SJCRH30 (cell line): ENCODE measurements at places on chromosomes 7 and 10.

- no peak for DNase-seq
These were observed 141.1 kb upstream of the ITGB1 start for GRCh38 chr10:33098951-33099663.

DNA sequence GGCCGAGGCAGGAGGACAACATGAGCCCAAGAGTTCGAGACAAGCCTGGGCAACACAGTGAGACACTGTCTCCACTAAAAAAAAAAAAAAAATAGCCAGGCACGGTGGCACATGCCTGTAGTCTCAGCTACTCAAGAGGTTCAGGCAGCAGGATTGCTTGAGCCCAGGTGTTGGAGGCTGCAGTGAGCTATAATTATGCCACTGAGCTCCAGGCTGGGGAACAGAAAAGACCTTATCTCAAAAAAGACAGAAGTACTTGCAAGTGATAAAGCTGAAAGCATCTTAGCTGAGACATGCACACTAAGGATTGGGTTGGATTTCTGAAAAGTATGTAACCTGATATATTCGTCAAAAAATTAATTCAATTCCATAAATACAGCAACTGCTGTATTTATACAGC, 68.4 kb downstream of the PPP1R3C start:
- no peak for DNase-seq

DNA sequence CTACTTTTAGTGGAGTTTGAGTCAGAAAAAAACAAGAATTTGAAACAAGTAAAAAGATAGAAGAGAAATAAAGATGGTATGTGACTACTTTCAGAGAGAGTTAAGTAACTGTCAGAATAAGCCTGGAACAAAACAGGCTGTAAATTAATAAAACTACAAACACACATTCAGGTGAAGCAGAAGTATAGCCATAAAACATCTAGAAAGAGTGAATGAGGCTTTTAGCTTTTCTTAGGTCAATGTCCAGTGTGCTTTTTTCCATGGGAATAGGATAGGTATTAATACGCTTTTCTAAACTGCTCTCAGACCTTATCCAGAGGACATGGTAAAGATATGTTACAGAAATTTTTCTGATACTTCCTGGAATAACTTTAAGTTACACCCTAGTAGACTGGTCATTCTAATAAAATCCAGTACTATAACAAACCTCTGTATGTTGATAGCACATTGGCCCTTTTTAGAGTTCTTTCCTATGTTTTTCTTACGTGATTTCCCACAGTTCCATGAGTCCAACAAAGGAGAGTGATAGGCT, 23.3 kb downstream of the TMEM106B start:
- no peak for DNase-seq

DNA sequence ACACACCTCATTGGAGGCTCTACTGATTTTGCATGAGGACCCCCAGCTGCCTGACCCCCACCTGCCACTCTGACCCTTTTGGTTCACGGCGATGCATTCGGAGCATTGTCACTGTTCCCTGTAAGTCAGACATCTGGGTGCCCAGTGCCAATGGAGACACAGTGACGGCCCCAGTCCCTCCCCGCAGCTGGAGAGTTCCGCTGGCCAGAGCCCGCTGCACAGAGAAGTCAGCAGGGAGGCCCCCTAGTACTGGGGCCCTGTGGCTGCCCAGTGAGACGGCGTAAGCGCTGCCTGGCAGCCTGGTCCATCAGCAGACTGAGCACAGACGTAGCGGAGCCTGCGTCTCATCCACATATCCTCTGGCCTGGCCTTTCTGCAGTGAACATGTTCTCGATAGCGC, 77.5 kb downstream of the NKX6-2 start:
- no peak for DNase-seq

DNA sequence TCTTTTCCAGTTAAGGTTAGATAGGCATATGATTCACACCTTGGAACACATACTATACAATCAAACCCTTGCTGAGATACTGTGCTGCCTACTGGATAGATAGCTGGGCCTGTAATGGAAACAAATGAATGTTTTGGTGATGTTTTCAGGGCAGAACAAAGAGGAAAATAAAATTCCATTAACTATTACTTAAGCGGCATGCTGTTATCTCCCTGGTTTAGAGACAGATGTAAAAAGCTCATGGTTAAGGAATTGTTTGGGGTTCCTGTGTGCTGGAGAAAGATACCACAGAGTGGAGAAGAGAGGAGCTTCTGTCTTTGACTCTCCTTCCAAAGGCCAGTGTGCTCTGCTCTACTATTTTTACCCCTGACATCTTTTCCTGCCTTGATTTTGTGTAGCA, 341.1 kb downstream of the PLXDC2 start:
- DNase-seq, result no peak

DNA sequence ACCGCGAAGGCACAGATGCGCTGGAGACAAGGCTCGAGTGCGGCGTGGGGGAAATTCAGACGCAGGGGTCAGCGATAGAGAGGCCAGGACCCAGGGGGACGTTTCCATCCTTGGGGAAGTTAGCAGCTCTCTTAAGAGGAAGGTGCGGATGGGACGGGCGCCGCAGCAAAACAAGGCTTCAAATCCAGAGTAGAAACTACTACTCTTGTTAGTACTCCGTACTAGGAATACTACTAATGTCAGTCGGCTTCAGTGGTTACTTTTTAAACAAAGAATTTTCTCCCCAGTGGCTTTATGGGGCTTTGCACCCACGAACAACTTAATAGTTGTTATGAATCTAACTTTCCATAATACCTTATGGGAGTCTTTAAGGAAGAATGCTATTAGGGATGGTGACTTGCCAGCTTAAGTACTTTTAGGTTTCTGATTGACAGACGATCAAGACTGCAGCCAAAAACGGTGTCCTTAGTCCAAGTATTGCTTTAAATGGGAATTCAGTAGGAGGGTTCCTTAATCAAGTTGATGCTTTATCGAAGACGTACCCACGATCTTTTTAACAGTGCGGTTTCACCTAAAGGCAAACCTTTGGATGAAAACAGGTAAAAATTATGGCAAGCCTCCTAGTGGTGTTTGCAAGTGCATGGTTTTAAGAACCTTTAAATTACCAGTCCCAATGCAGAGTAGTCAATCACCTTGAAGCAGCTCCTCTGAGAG, 812 bp upstream of the IDE start:
- no peak for DNase-seq

DNA sequence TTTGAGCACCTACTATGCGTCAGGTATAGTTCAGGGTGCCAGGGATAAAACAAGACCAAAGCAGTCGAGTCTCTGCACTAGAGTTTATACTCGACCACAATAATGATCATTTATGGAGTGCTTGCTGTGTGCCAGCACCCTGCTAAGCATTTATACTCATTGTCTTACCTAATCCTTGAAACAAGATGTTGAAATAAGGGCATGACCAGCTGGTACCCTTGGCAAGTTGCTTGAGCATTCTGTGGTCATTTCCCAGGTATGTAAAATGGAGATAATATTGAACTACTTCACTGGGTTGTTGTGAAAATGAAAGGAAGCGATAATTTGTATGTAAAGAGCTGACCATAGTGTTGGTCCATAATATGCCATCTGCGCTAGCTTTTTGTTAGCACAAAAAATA, 185.4 kb downstream of the CYP26A1 start:
- DNase-seq, result no peak

DNA sequence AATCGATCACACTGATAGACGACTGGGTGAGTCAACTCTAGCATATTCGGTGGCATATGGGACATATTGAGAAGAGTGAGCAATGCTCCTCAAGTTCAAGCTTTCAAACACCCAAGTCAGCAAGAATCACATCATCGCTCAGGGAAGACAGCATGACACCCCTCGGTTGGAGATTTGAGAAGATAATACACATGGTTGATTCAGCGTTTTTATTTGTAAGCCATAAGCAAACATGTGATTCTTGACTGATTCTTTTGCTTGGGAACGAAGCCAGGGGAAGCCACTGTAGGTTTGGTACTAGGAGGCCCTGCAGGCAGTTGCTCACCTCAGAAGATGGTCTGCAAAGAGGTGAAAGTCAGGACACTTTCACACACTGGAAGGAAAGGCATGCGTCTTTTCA, 12.6 kb downstream of the UCMA start:
- no peak for DNase-seq

- DNase-seq, result no peak
These were observed 882 bp upstream of the LRRC61 start for GRCh38 chr7:150322114-150322832.

- DNase-seq, result no peak
These were observed 212.2 kb downstream of the FAM107B start for GRCh38 chr10:14562218-14563075.

DNA sequence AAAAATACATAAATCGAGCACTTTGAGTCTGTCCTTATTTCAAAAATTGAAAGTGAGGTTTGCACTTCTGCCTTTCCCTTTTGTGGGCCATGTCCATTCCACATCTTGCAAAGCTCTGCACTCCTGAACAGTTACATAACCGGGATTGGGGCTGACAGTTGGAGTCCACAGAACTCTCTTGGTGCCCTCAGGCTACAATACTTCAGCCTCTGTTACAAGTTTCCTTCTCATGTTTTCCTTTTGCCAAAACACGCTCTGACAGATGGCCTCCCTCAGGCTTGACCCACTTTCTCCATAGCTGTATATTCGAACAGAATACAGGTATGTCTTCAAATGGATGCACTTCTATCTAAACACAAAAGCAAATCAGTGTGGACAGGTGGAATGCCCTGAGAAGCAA, 335.9 kb downstream of the WDR37 start:
- DNase-seq, result no peak

DNA sequence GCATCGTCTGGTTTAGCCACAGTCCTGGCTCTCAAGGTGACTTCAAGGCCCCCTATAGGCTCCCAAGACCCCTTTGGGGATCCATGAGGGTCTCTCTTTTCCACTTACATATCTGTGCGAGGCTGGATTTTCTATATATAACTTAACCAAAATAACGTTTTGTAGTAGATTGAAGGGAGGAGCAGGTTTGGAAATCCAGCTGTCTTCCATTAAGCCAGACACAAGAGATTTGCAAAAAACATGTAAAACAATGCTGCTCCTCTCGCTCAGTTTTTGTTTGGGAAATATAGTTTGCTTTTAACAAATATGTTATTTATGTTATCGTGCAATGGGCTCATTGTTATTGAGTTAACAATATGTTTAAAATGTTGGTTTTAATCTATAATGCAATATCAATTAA, 811.2 kb downstream of the TYW1 start:
- no peak for DNase-seq

- DNase-seq, result no peak
These were observed 55.0 kb downstream of the C1GALT1 start for GRCh38 chr7:7237201-7237977.
